ENCODE measurements at places on chromosomes 2 and 18.

- DNase-seq: no peak
Measured at GRCh38 chr2:197071213-197071612, 144.7 kb upstream of the PGAP1 start.

GRCh38 chr2:30942419-30942818 lies 135.2 kb upstream of the CAPN13 start:
- DNase-seq: no peak

DNA sequence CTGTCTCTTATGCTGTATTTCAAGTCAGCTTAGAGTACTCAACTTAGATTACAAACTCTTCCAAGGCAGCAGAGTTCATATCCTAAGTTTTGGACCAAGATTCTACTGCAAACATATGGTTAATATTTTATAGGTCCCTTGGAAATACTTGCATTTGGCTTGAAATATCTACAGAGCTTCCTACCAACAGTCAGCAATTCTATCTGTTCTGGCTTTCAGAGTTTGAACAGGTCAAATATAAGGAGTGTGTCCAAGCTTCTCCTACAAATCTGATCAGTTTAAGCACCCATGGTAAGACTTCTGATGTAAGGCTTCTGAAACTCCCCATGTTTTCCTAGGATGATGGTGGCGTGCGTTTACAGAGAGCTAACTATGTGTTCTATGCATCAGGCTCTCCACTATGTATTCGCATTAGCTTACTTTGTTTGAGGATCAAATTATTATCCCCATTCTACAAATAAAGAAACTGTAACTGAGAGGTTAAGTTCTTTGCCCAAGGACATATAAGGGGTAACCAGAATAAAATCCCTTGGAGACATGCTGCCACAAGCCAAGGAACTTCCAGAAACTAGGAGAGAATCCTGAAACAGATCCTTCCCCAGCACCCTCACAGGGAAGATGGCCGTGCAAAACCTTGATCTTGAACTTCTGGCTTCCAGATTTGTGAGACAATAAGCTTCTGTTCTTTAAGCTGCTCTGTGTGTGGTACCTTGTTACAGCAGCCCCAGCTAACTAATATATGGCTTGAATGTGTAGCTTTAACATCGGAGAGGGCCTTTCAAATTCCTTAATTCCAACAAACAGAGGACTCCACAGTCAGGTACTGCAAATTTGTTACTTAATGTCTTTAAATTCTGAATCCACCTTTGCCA lies 55.1 kb downstream of the ATP8B1 start:
- DNase-seq: no peak

DNA sequence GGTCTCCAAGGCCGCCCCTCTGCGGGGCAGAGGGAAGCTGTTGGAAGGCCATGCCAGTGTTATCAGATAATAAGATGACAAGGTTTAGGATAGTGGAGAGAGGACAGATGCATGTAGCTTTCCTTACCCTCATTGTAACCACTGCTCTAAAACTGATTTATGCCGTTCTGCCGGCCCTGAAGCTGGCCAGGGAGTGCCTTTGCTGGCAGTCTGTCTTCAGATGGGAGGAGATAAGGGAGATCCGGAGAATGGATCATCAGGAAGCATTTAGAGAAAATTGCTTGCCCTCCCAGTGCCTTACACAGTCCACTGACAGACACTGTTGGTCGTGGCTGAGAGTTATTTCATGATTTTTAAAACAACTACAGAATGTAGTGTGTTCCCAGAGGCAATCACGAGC lies 35.4 kb upstream of the MYO3B start:
- no peak for DNase-seq

DNA sequence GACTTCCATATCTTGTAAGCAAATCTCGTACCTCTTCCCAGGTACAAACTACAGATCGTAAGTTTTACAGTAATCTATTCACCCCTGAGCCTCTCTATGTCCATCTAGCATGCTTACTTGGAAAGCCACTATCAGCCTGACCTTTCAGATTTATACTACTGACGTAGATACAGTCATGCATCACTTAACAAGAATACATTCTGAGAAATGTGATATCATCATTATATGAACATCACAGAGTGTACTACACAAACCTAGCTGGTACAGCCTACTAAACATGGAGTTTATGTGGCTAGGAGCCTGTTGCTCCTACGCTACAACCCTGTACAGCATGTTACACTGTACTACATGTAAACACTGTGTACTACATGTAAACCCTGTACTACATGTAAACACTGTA lies 293.2 kb upstream of the ZNF804A start:
- DNase-seq: no peak

DNA sequence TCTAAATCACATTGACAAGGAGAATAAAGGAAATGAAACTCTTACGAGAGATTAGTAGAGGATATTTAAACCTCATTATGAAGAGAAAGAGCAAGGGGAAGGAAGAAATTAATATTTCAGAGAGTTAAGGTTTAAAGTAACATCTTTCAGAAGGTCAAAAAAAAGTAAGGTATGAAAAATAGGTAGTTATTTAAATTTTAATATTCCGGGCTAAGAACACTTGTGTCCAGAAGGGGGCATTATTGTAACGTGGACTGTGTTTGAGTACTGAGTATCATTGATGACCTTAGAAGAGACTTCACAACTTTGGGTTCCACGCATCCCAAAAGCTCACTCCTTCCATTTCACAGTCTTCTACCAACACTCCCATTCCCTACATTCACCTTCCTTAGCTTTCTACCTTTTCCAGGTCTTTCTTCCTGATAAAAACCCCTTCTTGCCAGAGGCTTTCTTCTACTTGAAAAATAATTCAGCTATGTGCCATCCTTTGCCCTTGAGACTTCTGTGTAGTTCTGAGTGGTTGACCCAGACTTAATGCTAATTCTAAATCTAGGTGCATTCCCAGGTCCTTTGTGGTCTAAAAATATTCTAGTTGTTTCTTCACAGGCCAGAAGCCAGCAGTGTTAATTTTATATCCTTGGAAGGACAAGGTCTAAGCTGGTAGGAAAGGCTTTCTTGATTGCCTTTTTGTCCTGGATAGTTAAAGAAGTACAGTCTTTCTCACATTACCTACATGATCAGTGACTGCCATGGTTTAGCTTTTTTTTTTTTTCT lies 16.5 kb downstream of the DYNC1I2 start:
- peak; percentile 33 for DNase-seq

GRCh38 chr2:154720651-154721050 lies 22.2 kb downstream of the KCNJ3 start:
- DNase-seq: no peak

DNA sequence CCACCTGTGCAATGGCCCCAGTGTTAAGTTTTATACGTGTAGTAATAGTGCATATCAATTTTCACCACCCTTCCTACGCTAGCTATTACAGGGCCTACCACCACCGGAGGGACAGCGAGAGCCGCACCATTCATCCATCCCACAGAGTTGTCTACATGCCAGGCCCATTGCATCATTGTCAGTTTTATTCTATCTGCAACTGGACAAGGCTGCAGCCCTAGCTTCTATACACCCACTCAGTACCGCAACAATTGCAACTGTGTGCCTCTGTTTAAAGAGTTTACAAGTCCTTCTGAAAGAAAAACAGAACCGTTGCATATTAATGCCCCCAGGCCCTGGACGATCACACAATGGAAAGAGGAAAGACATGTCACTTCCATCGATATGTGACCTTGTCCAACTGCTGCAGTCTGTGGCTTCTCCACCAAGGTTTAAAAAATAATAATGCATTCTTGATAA lies 58.6 kb downstream of the ZEB2 start:
- DNase-seq: peak; percentile 84

- DNase-seq: no peak
Measured at GRCh38 chr2:205996161-205996560, 89.8 kb downstream of the INO80D start.

DNA sequence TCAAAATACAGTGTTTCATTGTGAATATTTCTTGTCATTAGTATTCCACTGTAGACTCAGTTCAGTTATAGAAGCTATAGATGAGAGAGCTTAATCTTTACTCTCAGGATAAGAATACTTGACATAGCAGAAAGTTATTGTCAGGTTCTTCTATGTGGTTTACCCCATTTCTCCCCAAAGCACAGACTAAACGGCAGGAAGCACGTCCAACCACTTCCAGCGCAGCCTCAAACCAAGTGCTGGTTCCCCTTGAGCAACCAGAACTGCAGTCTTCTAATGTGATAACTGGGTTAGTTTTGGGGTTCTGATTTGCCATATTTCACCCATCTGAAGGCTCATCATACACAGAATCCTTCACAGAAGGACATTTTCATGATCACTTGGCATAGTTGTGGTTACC lies 324.7 kb downstream of the SLC8A1 start:
- no peak for DNase-seq

DNA sequence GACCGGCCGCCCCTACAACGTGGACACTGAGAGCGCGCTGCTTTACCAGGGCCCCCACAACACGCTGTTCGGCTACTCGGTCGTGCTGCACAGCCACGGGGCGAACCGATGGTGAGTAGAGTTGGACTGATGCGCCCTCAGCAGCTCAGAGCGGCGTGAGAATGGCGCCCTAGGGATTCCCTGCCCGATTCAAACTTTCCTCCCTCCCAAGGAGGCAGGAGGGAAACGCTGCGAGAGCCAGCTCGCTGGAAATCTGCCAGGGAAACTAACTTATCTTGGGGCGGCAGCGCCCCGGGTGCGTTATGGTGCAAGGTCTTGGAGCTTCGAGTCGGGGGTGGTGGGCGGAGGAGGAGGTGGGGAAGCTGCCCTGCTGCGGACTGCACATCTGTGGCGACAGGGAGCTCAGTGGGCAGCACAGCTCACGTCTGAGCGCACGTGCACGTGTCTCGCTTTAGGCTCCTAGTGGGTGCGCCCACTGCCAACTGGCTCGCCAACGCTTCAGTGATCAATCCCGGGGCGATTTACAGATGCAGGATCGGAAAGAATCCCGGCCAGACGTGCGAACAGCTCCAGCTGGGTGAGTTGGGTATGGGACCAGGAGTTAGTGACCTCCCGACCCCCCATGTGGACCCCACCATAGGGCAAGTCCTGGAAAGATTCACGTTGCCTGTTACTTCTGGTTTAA lies 697 bp downstream of the ITGA4 start:
- no peak for DNase-seq

DNA sequence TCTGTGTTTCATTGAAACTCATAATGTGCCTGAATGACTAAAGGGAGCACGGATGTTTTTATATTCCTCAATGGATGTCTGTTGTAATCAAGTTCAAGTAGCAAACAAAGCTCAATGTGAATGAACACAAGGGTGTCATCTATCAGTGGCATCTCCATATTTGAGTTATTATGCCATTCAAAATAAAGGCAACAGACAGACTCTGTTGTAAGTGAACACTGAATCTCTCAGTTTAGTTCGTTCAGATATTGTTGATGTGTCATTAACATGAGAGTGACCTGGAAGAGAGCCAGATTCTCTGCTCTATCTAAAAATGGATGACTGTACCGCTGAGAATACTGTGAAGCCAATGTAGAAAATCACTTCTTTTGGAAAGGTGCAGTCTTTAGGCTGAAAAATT lies 118.7 kb downstream of the NUP35 start:
- DNase-seq: peak; percentile 31

DNA sequence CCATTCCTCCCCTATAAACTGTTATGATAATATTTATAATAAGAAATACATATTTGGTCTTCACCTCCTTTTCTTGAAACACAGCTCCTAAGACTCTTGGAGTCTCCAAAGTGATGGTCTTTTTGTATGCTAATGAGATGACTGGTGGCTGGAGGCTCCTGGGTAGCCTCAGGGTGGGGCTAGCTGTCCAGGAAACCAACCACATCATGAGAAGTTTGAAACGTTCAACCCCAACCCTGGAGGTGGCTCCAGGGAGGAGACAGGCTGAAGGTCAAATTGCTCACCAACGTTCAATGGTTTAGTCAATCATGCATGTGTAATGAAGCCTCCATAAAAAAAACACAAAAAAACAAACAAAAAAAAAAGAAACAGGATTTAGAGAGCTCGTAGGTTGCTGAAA lies 298.7 kb upstream of the MGAT5 start:
- no peak for DNase-seq

GRCh38 chr18:45439851-45440645 lies 175.2 kb upstream of the SLC14A2 start:
- DNase-seq: no peak

DNA sequence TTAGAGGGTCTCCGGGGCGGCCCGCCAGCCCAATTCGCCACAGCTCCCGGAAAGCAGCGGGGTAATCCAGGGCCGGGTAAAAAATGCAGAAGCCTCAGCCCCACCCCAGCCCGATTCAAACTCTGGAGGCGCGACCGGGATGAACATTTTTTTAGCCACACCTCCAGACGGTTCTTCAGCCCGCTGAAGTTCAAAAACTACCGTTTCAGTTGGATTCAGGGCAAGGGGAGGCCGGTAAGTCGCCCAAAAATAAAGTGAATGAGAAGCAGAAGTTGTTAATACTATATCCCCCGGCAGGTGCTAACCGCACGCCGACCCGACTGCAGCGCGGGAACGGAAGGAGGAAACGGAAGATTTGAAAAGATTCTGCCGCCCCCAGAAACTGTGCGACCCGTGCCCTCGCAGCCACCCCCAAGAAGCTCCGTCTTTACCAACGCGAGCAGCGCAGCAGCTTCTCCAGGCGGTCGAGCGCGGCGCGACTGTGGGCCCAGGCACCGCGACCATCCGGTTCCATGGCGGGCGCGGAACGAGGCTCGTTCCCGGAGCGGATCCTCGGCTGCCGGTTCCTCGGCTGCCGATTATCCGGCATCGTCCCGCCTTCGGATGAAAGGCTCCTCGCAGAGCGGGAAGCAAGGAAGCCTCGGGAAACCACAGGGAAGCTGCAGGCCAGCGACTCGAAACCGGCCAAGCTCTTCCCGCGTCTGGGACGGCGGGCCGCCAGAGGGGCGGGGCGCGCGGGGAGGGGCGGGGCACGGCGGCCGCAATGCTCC lies at the start of gene BARD1:
BARD1 (minus strand) TSS at position 703 of the 770 bp plus-strand sequence; CDS start at position 589, 114 bp downstream.
- no peak for DNase-seq

DNA sequence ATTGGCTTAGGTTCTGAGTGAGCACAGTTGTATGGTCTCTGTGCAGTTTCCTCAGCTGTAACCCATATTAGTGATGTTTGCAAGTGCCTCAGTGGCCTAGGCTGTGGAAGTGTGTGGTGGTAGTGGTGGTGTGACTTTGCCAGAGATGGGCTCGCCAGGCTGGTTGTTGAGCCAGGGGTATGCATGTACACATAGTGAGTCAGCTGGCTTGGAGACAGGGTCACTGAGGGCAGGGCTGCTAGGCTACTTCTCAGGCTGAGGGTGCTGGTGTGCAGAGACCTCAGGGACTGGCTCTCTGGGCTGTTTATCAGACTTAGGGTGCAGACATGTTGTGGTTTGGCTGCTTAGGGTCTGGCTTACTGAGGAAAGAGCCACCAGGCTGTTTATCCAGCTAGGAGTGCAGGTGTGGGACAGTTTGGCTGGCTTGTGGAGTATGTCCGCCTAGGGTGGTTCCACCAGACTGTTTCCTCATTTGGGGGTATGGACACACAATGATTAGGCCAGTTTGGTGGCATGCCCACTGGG lies 15.0 kb downstream of the APLF start:
- no peak for DNase-seq

DNA sequence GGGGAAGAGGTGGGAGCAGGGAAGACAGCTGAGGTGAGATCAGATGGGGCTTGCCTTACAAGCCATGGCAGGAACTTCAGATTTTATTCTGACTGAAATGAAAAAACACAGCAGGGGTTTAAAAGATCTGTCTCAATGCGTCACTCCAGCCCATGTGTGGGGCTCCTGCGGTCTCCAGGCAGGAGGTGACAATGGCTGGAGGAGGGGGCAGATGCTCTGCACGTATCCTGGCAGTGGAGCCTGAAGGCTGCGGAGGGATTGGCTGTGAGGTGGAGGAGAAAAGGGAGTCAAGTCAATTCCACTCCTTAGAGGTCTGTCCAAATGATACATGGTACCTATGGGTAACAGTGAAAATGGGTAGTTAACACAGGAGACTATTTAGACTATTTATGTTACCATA lies 40.5 kb upstream of the KIDINS220 start:
- DNase-seq: no peak

- no peak for DNase-seq
Measured at GRCh38 chr18:42706618-42707017, 408.9 kb downstream of the RIT2 start.
